ENCODE measurements at places on chromosomes 6 and 20.

- DNase-seq, result no peak
These were observed 237.2 kb downstream of the CDKAL1 start for GRCh38 chr6:20771409-20771808.

DNA sequence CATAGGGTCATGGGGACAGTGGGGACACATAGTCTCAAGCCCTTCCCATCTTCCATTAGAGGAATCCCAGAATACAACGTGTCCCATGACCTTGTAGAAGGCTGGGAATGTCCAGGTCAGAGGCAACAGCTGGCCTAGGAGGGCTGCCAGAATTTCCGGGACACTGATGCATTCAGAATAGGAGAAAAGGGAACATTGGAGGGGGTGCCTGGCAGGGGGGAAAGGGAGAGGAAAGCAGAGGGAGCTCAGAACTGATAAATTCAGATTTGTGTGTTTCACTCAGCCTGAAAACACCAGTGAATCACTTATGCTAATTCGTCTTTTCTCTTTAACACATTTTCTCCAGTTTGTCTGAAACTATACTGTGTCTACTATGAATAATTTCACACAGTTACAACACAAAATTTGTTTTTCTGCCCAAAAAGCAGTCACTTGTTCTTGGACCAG lies 35.5 kb upstream of the BMP2 start:
- DNase-seq, result no peak

GRCh38 chr6:42354702-42355101 lies 97.0 kb downstream of the TRERF1 start:
- no peak for DNase-seq

- no peak for DNase-seq
These were observed 203.9 kb upstream of the RAB32 start for GRCh38 chr6:146339716-146340115.

DNA sequence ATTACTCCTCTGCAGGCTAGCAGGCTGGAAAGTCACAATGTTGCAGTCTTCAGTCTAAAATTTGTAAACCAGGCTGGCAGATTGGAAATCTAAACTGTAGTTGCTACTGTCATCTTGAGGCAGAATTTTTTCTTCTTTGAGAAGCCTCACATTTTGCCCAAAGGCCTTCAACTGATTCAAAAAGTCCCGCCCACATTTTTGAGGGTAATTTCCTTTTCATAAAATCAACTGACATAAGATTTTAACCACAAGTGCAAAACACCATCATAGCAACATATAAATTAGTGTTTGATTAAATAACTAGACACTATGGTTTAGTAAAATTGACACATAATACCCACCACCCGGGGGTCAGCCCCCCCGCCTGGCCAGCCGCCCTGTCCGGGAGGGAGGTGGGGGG lies 28.4 kb downstream of the HLA-C start:
- DNase-seq, result no peak

DNA sequence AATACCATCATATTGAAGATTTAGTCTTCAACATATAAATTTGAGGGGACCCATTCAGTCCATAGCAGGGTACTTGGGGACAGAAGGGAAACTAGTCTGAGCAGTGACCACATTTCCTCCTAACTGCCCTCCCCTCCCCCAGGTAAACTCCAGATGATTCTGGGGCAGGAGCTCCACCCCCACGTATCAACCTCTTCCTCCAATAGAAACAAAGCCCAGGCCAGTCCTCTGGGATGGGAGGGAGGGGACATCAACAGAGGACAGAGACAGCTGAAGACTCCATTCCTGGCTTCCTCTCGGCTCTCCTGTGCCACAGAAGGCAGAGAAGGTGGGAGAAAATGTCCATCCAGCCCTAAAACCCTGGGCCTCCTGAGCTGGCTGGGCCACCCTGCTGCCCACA lies 85.0 kb upstream of the TOP1 start:
- DNase-seq, result no peak

GRCh38 chr6:24963339-24963738 lies 27.6 kb upstream of the RIPOR2 start:
- no peak for DNase-seq

GRCh38 chr6:137696765-137697164 lies 170.3 kb upstream of the TNFAIP3 start:
- DNase-seq, result no peak

DNA sequence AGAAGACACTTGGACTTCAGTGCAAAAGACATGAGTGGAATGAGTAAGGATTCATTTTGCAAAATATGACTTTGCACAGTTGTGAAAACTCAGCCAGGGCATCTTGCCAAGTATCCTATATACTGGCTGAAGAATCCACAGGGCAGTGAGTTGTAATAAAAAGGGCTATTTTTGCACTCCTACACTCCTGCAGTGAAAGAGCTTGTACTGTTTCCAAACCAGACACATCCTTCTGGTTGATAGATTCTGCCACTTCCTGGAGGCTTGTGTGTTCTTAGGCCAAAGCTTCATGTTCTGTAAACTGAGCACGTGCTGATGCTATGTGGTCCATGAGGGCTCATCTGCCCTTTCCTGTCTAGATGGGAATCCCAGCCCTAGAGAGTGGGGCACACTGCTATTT lies 34.9 kb downstream of the GMPR start:
- DNase-seq, result peak; percentile 85

DNA sequence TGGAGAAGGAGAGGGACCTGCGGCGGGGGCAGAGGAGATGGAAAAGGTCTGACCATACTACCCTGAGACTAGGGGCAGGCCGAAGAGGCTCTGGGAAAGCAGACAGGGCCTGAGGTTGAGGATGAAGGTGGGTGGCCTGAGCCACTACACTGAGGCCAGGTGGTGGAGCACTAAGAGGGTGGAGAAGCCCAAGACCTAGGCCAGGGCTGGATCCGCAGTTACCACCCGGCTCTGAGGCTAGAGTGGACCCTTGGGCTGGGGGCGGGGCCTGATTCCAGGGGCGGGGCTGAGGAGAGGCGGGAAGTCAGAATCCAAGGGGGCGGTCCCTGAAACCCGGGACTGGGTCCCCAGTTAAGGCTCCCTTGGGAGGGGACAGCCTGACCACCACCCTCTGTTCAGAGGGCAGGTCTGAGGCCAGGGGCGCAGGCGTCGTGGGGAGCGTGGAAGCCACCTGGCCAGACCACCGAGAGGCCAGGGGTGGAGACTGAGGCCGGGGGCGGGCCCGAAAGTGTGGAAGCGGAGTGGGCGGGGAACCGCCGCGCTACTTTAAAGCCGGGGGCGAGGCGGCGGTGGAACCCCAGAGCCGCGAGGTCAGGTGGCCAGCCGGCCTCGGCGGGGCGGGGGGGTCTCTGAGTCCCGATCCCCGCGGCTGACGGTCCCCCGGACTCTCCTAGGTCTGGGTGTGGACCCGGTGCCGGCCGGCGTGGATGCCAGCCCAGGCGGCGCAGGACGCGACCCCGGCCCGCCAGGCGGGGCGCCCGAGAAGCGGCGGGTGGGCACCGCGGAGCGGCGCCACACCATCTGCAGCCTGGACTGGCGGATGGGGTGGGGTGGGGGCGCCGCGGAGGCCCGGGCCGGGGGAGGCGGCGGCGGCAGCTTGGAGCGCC lies 8.3 kb downstream of the CCM2L start:
- DNase-seq, result no peak

DNA sequence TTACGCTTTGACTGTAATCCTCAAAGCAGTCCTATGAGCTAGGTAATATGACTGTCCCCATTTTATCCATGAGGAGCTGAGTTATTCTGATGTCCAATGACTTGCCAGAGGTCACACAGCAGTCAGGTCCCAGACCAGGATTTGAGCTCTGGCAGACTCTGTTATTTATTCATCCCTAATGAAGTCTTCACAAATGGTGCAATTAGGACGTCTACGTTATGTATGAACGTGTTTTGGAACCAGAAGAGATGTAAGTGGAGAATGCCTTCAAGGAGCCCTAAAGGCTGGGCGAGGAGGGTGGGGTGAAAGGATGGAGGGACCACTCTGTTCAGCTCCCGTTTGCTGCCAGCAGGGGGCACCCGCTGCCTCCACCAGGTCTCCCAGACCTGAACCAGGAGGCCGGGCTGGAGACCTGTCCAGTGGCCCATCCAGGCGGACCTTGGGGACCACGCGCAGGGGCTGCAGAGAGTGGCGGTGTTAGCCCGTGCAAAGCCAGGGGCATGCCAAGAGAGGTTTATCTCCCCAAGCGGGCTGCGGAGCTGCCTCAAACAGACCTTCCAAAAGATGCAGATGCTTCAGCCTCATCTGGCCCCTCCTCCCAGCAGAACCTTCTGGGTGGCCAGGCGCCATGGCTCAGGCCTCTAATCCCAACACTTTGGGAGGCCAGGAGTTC lies 15.2 kb upstream of the ZNF335 start:
- peak; percentile 82 for DNase-seq

DNA sequence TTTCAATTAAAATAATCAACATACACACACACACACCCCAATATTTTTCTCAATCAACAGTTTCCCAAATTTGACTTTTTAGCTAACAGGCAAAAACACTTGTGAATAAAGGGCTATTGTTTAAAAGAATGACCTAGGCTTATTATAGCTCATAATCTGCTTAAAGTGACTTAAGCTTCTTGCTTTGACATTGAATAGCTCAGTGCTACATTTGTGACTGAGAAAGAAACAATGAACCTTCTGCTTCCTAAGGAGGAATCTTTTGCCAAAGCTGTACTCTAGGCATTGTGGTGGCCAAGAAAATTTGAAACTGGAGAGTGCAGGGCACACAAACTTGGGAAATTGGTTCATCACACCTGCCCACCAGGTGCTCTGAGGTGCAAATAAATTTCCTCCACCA lies 282.0 kb downstream of the SYNE1 start:
- DNase-seq, result no peak

DNA sequence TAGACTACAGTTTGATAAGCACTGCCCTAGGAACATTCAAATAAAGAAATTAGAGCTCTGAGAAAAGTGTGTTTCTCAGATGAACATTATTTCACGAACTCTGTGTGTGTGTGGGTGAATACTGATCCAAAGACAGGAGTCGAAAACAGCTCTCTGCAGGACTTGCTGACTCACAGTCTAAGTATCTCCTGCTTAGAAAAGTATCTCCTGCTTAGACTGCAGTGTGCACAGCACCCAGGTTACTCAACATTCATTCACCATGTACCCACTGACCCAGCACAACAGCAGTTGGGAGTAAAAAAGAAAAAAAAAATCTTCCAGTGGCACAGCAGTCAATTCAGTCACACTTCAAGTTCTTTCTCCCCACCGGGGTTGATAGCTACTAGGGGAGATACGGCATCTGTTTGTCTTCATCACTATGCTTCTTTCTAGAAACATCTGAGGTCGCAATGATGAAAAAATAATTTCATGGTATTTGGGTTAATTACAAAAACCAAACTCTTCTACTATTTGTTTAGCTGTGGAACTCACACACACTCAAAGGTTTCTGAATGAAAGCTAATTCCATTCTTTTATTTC lies 48.0 kb downstream of the GCLC start:
- DNase-seq, result no peak

GRCh38 chr6:54617730-54618129 lies 228.8 kb upstream of the FAM83B start:
- no peak for DNase-seq

- no peak for DNase-seq
These were observed 63.1 kb downstream of the TFAP2A start for GRCh38 chr6:10351791-10352190.

- no peak for DNase-seq
These were observed 73.5 kb downstream of the SOX4 start for GRCh38 chr6:21666853-21667681.

GRCh38 chr20:9015984-9016324 lies 52.9 kb upstream of the PLCB4 start:
- no peak for DNase-seq

DNA sequence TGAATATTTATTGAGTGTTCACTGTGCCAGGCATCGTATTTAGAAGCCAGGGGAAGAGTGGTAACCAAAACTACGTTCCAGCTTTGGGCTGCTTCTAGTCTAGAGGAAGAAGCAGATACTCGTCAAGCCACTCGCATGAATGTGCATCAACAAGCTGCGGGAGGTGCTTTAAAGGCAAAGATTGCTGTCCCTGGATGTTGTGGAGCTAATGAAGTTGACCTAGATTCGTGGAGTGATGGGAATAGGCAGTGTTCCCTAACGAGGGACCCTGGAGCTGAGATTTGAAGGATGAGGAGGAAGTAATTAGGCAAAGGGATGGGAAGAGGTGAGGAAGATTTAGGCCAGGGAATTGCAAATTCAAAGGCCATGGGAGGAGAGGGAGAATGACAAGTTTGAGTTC lies 118.9 kb downstream of the TMEM170B start:
- DNase-seq, result no peak
